Activated T-cell treated with anti-CD3 and anti-CD28 coated beads for 24 hours (primary cell): ENCODE measurements at places on chromosomes 5 and 9.

GRCh38 chr5:141150224-141150992 is 551 bp downstream of the PCDHB6 start:
- DNase-seq: no peak

DNA sequence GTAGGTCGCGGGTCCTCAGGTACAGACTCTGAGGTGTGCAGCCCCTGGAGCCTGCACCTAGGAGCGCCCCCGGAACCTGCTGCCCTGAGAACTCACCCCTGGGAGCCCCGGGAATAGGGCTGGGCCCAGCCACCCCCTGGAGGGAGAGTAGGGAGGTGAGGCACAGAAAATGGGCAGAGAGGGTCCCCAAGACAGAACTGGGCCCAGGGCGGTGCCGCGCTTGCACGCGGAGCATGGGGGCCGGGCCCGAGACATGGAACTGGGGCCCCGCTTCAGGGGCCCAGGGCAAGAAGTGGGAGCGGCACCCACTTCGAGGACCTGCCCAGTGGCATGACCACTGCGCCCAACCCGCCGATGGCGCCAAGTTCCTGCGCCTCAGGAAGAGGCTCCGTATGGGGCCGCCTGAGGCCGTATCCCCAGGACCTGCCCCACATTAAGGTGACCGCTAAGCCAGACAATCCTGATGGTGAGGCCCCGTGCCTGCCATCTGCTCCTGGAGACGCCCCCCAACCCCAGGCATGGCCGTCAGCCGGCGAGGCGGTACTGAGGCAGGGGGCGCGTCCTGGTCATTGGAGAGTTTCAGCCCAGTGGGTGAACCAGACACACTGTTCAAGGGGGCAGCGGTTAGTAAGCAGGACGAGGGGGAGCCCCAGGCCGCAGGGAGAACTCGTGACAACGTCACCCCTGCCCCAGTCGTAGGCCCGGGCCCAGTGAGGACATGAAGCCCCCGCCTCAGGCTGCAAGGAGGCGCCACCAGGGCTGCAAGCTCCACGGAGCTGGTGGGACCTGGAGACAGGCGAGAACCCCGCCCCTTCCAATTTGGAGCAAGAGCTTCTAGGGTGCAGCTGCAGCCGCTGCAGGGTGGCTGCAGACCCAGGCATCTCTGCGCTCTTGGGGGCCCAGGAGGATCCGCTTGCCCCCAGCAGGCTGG is 89.5 kb upstream of the PUM3 start:
- DNase-seq: no peak

- DNase-seq: no peak
These were observed 8.4 kb downstream of the IGFBPL1 start for GRCh38 chr9:38415856-38416255.

DNA sequence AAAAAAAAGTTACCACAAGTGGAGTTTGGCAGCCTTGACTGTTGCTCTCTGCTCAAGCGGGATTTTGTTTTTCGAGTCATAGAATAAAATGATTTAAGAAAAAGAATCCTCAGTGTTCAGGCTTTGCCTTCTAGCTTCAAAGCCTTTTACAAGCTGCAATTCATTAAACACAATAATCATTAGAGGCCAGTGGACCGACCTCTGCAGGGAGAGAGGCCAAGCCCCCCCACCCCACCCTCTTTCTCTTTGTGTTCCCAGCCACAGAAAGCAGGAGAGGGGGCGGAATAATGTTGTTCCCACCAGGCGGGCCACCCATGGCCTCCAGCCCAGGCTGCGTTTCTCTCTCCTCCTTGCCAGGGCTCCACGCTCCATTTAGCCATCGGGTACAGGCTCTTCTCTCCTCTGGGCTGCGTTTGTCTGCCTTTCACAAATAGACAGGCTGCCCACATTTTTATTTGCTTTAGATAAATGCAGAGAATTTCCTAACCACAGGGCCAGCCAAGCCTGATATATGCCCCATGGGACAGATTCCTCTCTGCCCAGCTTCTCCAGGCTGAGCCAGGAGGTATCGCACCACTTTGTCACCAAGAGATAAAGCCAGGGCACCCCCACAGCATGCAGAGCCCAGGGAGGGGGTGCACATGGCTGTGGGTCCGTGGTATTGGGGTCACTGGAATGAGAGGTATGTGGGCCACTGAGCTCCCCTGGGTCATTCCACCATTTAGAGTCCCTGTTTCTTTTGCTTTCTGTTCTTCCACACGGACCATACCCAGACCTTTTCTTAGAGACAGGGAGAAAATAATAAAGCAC is 318.8 kb downstream of the PIK3R1 start:
- no peak for DNase-seq

DNA sequence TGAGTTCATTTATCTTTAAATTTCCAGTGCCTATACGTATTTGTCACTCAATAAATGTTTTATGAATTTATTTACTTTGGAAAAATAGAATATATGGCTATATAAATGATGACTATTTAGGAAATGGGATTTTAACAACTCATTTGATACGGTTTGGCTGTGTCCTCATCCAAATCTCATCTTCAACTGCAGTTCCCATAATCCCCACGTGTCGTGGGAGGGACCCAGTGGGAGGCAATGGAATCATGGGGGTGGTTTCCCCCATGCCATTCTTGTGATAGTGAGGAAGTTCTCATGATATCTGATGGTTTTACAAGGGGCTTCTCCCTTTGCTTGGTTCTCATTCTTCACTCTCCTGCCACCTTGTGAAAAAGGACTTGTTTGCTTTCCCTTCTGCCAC is 187.6 kb upstream of the EFNA5 start:
- DNase-seq: no peak

DNA sequence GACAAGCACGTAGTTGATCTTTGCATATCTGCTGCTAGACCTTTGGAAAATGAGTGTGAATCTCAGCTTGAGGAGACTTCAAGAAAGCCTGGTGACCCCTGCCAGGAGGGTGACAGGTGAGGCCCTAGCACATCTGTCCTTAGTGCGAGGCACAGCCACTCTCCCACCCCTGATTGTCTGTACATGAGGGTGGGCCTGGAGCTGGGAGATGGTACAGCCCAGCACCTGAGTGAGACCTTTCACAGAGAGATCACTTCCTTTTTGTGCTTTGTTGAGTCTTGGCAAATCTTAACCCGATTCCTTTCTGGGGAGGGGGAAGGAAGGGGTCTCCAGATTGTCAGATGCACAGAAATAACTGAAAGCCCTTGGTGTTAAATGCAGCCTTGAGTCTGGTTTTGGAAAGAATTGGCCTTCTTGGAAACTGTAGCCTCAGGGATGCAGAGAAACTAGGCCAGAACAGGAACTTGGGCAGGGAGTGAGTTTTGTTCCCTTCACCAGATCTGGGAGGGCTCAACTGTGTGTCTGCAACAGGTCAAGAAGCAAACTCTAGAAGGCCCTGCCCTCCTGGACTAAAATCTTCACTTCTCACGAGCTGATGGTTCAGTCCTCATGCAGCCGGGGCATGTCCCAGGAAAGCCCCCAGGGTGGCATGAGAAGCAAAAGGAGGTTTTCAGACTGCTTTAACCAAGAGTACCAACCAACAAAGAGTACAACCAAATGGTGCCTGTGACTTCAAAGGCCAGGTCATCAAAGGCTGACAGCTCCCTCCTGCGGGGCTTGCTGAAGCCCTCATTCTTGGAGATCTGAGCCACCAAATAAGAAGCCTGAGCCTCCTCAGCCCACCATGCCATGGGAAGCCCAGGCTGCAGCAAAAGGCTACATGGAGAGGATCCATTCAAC is 20.8 kb upstream of the SEMA4D start:
- DNase-seq: no peak

DNA sequence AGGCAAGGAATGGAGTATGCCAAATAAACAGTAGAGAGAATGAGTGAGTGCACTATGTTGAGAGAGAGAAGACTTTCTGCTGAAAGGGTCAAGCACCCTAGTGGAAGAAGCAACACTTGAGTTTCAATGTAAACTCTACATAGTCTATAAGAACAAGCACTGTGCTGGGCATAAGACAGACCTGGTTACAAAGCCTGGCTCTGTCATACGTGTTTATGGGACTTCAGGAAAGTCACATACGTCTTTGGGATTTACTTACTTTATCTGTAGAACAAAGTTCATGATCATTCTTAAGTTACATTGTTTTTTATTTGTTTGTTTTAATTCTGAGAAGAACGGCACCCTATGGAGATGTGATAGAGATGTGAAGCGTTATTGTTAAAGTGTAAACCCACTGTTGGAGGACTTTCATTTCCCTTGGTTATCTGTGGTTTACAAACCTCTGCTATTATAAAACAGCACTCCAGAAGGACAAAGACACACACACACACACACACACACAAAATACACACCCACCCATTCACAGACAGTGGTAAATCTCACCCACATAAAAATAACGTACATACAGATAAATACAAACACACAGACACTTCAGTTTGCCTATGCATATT is 70.7 kb upstream of the TRIM32 start:
- DNase-seq: no peak
